Left forelimb (tissue), 1 donor: ENCODE measurements at places on chromosomes 12 and 14.

DNA sequence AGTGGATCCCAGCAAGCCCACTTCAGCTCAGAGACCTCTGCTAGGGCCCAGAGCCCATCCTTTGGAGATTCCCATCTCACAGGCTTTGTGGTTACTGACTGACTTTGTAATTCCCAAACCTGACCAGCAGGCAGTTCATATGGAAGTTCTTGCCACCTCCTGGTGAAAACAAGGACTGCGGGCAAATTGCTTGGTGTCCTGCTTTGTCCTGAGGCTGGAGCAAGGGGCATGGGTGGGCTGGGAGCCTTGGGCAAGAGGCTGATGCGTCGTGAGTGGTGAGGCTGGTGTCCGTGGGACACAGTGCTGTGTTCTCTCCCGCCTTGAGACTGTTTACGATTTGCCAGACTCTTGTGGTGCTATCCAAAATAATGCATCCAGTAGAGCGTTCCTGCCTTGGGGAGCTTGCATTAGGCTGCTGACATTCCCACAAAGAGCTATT is 91.0 kb downstream of the LRRC74A start:
- no peak for DNase-seq

GRCh38 chr12:94570161-94570560 is 80.2 kb downstream of the TMCC3 start:
- no peak for DNase-seq

GRCh38 chr12:49138587-49138986 is 7.4 kb upstream of the TUBA1B start:
- no peak for DNase-seq

GRCh38 chr14:103356024-103356682 is 22.1 kb downstream of the EIF5 start:
- no peak for DNase-seq

- no peak for DNase-seq
Measured at GRCh38 chr12:12398026-12398859, 41.4 kb downstream of the BORCS5 start.

- no peak for DNase-seq
Measured at GRCh38 chr12:80681287-80681686, 26.1 kb upstream of the MYF6 start.

GRCh38 chr14:101808020-101808641 is 46.6 kb downstream of the PPP2R5C start:
- no peak for DNase-seq

- no peak for DNase-seq
Measured at GRCh38 chr14:76203086-76204001, 51.6 kb downstream of the GPATCH2L start.

GRCh38 chr12:25787701-25788100 is 170.8 kb upstream of the RASSF8 start:
- DNase-seq = no peak

DNA sequence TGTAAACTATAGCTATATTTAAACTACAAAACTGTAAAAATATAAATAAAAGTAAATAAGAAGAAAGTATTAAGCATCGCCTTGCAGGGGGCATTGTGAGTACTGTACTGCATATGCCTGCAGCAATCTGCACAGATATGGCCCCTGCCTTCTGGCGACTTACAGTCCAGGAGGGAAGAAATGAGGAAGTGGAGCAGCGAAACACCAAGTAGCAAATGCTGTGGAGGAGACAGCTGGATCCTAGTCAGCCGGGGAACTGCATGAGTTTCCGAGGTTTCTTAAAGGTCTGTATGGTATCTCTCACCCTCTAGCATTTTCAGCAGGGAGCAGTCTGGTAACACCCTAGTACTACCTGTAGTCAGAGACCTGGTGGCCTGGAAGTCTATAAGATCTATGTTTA is 256.9 kb downstream of the CACNA1C start:
- DNase-seq = no peak

- no peak for DNase-seq
Measured at GRCh38 chr12:47307680-47308399, 228.1 kb upstream of the AMIGO2 start.

DNA sequence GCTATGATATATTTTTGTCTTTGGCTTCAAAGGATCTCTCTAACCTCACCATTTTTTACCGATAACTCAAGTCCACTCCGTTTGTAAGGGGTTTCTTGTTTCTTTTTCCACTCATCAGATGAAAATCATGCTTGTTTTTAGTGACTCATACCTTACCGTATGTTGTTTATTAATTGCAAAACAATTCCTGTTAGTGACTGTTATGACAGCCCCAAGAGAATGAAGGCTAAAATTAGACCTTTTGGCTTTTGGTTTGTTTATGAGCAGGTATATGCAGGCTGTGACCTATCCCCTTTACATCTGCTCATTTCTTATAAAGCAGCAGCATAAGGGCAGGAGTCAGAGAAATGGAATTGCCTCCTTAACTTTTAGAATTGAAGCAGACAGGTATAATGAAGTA is 319.8 kb downstream of the CEP128 start:
- no peak for DNase-seq

DNA sequence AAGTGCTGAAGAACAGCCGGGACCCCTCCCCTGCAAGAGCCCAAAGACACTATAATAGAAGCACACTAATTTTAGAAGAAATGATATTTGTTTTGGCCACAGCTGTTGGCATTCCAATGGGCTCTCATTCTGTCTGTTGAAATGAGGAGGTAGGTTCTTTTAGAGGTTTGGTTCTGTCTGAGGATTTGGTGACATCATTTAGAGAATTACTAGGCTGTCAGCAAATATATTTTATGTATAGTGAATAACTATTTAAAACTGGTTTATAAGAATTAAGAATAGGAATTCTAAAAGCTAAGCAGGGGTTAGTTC is 200.7 kb upstream of the SLC38A2 start:
- DNase-seq = no peak
